ENCODE measurements at places on chromosomes 4 and X.
A peak's percentile ranks its signal among the peaks of the same experiment; 100 is the strongest.

GRCh38 chr4:125590158-125590557 lies 275.4 kb downstream of the FAT4 start:
- DNase-seq = no peak

GRCh38 chr4:95360906-95361695 lies 187.7 kb downstream of the UNC5C start:
- no peak for DNase-seq

DNA sequence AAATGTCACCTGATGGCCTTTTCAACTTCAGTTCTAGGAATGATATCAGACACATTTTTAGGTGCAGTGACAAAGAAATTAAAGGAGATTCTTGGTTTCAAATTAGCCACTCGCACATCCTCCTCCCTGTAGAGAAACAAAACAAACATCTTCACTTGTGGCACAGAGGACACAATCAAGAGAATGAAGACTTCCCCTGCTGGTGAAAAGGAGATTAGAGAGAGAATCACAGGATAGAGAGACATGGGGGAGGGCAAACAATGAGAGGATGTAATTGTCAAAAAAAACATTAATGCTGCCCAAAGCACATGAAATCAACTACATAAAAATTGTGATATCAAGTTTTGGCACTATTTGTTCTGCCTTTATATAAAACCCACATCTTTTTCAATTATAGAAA lies 34.5 kb downstream of the ACE2 start:
- no peak for DNase-seq

GRCh38 chrX:140701480-140701879 lies 8.1 kb upstream of the LINC00632 start:
- DNase-seq = no peak

DNA sequence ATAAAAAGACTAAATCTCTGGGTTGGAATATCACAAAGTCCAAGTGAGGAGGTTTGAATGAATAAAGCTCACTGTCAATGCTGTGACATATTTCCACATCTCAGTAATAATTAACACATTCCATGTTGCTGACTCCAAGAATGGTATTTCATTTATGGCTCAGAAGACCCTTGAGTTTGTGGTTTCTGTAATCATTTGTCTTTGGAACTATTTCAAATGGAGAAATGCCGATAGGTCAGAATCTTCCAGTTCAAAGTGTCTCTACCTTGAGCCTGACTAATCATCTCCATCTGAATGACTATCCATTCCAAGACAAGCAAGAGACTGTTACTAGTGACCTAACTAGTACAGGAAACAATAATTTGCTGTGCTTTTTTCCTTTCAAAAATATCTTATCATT lies 24.2 kb upstream of the SLC2A9 start:
- no peak for DNase-seq

GRCh38 chr4:4642496-4643000 lies 100.7 kb upstream of the STX18 start:
- no peak for DNase-seq

- no peak for DNase-seq
Observed at GRCh38 chr4:82948647-82949204, 48.2 kb downstream of the THAP9 start.

GRCh38 chrX:53374923-53375322 lies 47.5 kb downstream of the SMC1A start:
- DNase-seq = no peak

- DNase-seq = no peak
Observed at GRCh38 chrX:24482823-24483415, 17.8 kb downstream of the PDK3 start.

- DNase-seq = no peak
Observed at GRCh38 chr4:75717408-75717807, 7.0 kb upstream of the USO1 start.

GRCh38 chr4:108940634-108941033 lies 177.8 kb upstream of the ETNPPL start:
- no peak for DNase-seq

GRCh38 chr4:2296631-2297601 lies 35.0 kb upstream of the MXD4 start:
- DNase-seq = peak; percentile 70

DNA sequence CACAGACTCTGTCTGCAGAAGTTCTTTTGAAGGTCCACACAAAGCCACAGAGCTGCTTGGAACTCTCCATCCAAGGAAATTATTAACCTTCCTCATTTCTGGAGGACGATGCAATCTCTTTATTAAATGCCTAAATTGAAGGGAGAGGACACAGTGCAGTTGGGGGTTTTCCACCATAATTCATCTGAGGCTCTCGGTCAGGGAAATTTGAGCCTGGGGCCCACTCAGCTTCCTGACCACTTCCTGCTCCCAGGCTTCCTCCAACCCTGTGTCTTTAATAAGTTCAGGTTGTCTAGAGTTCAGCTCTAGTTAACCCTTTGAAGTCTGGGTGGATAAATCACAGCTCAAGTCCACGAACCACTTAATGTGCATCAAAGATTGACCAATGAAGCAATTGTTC lies 58.5 kb downstream of the PRPS1 start:
- DNase-seq = no peak

DNA sequence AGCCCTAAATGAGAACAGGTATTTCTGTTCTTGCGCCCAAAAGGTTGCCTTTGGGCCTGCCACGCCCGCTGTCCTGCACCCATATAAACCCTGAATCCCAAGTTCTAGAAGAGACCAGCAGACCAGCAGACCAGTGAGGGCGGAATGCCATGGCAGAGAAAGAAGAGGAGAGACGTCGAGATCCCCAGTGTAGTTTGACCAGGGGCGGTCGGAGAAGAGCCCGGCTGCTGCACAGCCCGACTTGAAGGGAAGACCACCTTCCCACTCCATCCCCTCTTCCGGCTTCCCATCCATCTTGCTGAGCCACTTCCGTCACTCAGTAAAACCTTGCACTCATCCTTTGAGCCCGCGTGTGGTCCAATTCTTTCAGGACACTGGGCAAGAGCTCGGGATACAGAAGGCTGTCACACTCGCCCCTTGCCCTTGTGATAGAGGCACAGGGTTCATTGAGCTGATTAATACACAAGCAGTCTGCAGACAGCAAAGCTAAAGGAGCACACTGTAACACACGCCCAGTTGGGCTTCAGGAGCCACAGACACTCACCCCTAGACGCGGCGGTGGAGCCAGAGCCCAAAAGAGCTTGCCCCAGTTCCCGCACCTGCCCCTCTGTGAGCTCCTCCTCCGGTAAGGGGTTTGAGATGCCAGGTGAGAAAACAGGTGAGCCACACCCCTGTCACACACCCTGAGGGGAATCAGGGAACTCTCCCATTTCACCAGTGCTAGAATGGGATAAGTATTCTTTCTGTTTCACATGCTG lies 230.8 kb downstream of the PCDH10 start:
- DNase-seq = no peak

DNA sequence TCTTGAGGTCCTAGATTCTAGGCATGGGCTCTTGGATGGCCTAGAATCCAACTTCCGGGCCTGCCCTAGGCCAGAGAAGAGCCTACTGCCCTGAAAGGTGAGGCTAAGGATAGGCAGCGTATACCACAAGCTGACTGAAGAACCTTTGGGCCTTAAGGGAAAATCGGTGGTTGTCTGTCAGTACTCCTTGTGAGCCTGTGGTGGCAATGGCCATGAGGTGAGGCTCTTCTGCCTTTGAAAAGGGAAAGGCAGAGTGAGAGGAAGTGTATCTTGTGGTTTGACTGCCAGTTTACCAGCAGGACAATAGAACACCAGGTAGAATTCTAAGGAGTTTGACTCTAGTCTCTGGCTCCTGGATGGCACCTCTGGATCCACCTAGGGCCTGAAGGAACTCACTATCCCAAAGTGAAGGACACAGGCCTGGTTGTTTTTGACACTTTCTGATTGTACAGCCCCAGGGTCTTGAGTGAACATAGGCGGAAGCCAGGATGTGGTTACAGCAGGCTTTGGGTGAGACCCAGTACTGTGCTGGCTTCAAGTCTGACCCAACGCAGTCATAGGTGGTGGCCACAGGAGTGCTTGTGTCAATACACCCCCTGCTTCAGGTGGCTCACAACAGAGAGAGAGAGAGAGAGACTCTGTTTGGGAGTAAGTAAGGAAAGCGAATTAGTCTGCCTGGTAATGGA lies 20.9 kb downstream of the ITIH6 start:
- DNase-seq = no peak

DNA sequence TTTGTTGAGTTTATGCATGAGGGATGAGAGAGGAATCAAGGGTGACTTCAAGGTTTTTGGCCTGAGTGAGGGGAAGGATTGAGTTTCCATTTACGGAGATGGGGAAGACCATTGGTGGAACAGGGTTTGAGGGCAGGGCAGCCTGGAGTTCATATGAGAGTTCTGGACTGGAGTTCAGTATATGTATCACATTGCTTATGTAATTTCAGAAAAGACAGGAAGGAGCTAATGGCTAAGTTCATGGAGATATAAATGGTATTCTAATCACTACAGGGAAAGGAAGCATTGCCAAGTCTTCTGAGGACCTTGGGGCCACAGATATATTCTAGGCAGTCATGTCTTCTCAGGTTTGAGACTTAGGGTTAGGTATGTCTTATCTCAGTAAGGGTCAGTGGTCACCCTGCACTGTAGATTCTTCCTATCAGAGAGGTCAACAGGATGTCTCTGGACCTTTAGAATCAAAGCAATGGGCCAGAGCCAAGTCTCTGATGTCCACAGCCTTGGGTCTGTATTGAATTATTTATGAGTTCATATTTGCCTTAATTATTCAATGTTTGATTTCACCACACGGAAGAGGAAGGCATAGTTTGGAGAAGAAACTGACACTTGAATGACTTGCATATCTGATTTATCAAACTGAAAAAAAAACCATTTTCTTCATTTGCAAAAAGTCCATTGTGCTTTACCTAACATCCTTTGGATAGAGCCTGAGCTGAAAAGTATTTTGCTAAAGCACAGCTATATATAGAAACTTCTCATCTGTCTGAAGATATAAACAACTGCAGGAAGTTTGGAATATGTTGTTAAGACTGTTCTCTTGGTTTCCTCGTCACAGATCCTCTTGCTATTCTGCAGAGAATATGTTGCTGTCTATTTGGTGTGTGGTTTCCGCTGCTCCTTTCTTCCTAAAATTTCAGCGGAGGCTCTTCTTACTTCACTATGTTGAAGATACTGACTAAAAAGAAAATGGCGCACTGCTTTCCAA lies 139.5 kb downstream of the PDGFRA start:
- no peak for DNase-seq

- DNase-seq = no peak
Observed at GRCh38 chr4:6338951-6339817, 69.5 kb downstream of the WFS1 start.

DNA sequence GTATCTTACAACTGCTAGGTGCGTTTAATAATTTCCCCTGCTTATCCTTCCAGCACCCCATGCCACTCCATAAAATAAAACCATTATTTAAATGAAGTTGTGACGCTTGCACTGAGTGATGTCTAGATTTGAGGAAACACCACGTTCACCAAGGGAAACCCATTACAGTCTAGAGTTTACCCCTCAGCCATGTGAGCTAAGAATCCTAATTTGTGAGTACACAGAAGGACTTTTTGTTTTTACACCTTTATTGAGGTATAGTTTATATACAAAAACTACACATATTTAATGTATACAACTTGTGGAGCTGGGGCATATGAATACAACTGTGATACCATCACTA lies 326.8 kb downstream of the RAPGEF2 start:
- DNase-seq = no peak

- DNase-seq = no peak
Observed at GRCh38 chr4:66032571-66032970, 362.3 kb upstream of the EPHA5 start.

- no peak for DNase-seq
Observed at GRCh38 chr4:14262221-14262620, 634.7 kb upstream of the BOD1L1 start.

DNA sequence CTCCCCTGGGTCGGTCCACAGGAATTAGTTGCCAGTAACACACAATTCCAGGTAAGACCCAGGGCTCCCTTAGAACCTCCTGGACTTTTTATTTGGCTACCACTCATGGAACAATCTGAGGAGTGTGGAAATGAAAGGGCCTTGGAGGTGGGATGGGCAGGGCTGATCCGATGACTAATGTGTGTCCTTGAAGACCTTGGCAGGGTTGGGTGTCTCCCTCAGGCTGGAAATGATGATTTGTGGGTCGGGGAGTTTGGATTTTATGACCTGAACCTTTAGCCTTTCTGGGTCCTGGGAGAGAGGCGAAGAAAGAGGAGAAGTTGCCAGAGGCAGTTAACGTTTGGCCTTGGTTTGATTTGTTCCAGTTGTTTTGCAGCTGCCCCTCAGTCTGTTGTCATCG lies 425.0 kb downstream of the MID1IP1 start:
- DNase-seq = no peak

DNA sequence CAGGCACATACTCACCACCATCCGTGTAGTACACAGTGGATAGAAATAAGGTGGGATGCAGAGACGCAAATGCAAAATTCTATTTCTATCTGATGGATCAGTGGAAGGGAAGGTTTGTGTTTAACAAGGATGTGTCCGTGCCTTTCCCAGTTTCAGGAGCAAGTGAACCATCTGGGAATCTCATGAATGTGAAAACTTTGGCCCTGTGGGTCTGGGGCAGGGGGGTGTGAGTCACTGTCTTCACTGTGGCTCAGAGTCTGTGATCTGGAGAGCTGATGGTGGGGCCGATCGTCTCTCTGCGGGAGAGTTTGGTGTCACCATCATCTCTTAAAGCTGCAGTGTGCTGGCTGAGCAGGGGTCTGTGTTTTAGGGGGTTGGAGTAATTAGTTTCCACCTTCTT lies 179.3 kb upstream of the STS start:
- no peak for DNase-seq

- no peak for DNase-seq
Observed at GRCh38 chr4:76658231-76659102, 223.4 kb downstream of the SHROOM3 start.

GRCh38 chr4:168784786-168785461 lies 225.1 kb downstream of the CBR4 start:
- DNase-seq = no peak

- no peak for DNase-seq
Observed at GRCh38 chr4:138611721-138612120, 369.6 kb upstream of the SLC7A11 start.

GRCh38 chrX:46461660-46462191 lies 83.5 kb downstream of the ZNF674 start:
- no peak for DNase-seq

DNA sequence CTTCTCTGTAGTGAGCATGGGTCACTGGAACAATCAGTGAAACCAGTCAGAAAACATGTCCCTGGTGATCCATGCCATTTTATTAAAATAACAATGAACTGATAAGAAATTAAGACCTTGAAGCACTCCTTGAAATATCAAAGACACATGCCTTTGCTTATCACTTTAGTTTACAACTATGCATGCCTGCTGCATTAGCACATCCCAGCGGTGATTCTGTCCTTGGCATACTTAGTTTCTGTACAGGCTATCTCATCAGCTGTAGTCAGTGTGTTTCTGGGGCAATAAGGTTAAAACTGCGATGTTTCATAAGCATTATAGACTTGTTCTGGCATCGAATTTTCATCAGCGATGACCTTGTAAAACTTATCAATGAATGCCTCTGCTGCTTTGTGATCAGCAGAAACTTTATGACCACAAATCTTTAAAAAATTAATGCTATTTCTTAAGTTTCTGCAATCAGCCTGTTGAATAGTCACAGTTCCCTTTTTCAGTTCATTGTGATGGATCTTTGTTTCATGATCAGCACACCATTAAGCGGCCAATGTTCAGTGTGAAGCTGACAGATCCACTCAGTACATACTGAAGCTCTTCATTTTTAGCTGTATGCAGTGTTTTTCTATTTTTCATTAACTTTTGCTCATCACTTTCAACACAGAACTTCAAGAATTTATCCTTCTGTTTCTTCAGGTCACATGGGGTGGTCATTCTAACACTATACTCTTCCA lies 150.5 kb downstream of the RNF150 start:
- DNase-seq = no peak

GRCh38 chr4:157992038-157992705 lies 180.7 kb downstream of the GASK1B start:
- no peak for DNase-seq

- peak; percentile 68 for DNase-seq
Observed at GRCh38 chrX:40158036-40158706, 60.4 kb upstream of the BCOR start.
